Activated CD8-positive, alpha-beta memory T cell treated with anti-CD3 and anti-CD28 coated beads, Interleukin-2, amount 10 ng/mL, durations not matched to agents 7 days and 5 days (primary cell): ENCODE measurements at places on chromosomes 6 and 20.

GRCh38 chr6:107185391-107185970, 70.2 kb upstream of the BEND3 start:
- no peak for DNase-seq

- no peak for DNase-seq
Observed at GRCh38 chr6:158038291-158039177, 56.9 kb downstream of the SYNJ2 start.

DNA sequence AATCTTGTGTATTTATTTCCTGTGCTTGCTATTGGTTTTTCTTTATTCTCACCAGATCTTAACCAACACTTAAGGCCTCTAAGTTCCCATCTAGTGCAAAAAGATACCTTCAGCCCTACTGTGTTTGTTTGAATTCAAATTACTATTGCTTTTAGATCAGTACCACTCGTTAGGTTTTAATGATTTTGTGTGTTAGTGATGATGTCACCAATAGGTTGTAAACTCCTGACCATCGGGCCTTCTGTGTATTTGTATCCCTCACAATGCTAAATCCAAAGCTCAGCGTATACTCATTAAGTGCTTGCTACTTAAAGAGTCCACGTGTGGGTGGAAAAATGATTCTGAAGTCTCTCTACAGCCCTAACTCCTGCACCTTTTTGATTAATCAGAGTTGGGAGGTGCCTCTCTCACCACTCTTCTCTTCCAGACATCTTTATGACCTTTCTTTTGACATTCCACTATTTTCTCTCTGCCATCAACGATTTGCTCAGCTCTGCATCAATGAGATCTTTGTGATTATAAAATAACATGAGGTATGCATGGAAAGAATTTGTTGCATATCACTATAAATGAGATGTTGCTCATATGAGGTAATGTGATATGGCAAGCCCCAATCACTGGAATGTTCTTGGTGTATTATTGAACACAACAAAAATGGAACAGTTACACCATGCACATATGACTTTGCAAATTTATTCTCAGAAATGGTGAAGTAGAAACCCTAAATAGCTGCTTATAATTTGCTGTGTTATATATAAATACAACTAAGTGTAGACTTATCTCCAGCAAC, 55.1 kb upstream of the LAMA2 start:
- DNase-seq = no peak

- no peak for DNase-seq
Observed at GRCh38 chr6:36025932-36026327, 1.5 kb upstream of the SLC26A8 start.

DNA sequence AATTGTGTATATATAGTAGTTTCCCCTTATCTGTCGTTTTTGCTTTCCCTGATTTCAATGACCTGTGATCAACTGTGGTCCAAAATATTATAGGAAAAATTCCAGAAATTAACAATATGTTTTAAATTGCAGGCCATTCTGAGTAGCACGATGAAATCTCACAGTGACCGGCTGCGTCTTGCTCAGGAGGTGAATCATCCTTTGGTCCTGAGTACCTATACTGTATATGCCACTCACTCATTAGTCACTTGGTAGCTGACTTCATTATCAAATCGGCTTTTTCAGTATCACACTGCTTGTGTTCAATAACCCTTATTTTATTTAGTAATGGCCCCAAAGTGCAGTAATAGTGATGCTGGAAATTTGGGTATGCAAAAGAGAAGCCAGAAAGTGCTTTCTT, 728.3 kb upstream of the EYS start:
- no peak for DNase-seq

GRCh38 chr6:36599791-36600209, 5.6 kb downstream of the SRSF3 start:
- DNase-seq = peak; percentile 87

DNA sequence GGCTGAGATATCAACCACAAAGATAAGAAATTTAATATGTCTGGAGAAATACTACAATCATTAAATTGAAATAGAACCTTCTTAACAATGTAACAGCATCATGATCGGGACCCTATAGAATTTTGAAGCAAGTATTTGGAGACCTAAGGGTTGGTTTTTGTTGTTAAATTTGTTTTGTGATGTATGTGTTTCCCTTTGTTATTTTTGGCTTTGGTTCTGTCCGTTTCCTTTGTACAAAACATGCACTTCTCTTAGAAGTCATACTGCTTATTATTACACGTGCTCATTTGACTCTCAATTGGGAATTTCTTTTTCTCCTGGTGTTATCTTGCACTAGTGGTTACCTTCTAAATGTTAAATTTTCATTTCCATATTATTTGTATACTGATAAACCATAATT, 4.0 kb upstream of the PLN start:
- DNase-seq = no peak

DNA sequence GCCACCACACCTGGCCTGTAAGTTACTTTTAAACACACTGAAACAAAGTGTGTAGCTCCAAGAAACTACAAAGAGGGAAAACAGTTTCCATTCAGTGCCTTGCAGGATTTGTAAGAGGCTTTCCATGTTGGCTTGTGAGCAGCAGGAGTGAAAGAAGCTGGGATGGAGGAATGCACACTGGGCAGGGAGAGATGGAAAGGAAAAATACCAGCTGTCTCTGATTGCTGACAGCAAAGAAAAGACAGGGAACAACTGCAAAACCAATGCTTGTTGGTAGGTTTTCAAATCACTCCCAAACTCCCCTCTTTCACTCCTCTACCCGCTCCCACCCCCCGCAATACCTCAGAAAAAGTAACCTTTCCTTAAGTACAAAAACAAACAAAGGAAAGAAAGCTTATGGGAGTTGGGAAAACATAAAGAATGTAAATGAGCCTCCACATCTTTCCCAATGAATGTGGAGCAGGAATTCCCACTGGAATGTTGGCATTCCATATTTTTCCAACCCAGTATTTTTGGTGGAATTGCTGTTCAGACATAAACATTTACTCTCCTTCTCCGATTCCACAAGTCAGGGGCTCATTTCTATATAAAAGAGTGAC, 166.1 kb downstream of the THBS2 start:
- DNase-seq = no peak

DNA sequence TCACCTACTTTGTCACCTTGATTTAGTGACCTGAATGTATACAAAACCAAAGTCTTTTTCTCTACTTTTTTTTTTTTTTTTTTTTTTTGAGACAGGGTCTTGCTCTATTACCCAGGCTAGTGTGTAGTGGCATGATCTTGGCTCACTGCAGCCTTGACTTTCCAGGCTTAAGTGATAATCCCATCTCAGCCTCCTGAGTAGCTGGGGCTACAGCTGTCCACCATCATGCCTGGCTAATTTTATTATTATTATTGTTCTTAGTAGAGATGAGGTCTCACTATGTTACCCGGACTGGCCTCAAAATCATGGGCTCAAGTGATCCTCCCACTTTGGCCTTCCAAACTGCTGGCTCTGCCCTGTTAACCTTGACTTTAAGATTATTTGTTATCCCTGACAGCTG, 37.5 kb downstream of the CRISP2 start:
- DNase-seq = no peak

DNA sequence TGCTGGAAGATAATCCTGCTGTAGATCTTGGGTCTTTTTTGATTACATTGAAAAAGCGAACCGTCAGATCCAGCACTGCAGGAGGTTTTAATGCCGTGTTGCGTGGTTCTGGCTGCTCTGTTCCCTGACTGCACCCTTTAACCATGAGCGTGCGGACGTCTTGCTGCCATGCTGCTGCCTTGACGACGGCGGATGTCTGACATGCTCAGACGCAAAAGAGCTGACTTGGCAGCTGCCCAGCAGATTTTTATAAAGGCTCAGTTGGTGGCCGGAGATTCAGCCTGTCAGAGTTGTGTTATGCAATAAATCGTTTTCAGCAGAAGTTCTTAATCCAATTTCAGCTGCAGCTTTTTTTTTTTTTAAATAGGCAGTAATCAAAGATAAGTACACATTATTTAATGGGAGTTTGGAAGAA, 119.4 kb downstream of the JARID2 start:
- no peak for DNase-seq

GRCh38 chr6:118696271-118696670, 44.9 kb upstream of the CEP85L start:
- DNase-seq = no peak

GRCh38 chr6:42091718-42092023, 41.3 kb downstream of the TAF8 start:
- DNase-seq = no peak

- no peak for DNase-seq
Observed at GRCh38 chr20:2207770-2208097, 88.1 kb upstream of the TGM3 start.

DNA sequence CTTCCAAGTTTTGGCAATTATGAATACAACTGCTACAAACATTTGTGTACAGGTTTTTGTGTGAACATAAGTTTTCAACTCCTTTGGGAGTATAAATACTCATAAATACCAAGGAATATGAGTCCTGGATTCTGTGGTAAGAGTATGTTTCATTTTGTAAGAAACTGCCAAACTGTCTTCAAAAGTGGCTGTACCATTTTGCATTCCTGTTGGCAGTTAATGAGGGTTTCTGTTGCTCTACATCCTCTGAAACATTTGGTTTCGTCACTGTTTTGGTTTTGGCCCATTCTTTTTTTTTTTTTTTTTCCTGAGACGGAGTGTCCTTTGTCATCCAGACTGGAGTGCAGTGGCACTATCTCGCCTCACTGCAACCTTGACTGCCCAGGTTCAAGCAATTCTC, 8.5 kb downstream of the AP5S1 start:
- no peak for DNase-seq

GRCh38 chr20:44460795-44461141, 14.9 kb upstream of the TTPAL start:
- no peak for DNase-seq

- DNase-seq = no peak
Observed at GRCh38 chr6:1560281-1561058, 49.2 kb upstream of the FOXC1 start.

GRCh38 chr6:159229651-159230051, 60.5 kb downstream of the FNDC1 start:
- DNase-seq = no peak

GRCh38 chr6:56246881-56247653, at the start of gene COL21A1:
Gene COL21A1, minus strand, starts transcription at chr6:56247580. Its CDS starts 64,962 bp downstream, at chr6:56182618.
- DNase-seq = no peak

DNA sequence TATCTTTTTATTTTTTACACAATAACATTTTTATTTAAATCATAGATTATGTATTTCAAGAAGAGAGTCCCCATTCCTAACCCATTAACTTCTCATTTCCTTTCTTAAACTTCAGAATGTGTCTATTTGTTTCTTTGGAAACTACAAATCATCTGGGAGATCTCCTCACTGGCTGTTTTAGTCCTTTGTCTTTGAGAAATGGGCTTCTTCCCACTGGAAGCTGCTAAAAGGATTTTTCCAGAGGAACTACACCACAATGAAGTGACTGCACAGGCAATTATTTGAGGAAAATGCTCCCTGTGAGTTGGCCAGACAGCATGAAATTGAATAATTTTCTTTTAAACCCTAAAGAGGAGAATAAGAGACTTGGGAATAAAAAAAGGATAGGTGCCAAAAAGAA, 119.1 kb downstream of the TENT5A start:
- no peak for DNase-seq

DNA sequence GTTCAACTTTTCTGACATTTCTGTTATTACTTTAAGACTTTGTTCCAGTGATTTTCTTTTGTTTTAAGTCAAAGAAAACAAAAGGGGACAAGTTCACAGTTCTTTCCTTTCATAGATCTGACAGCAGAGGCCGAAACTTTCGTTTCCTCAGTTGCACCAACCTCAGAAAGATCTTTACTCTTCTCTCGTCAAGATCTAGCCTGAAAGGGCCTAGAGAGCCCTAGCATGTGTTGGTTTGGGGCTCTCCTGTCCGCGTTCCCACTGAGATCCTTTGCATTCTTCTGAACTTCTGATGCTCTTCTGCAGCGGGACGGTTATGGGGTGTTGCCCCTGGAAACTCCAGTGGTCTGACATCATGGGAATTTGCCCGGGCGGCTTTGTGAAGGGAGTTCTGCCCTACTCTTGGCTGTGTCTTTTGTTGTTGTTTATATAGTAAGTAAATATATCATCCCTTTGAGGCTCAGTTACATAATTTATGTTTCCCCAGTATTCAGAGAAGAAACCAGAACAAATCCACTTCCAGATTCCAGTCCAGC, 129.1 kb downstream of the SASH1 start:
- DNase-seq = no peak

DNA sequence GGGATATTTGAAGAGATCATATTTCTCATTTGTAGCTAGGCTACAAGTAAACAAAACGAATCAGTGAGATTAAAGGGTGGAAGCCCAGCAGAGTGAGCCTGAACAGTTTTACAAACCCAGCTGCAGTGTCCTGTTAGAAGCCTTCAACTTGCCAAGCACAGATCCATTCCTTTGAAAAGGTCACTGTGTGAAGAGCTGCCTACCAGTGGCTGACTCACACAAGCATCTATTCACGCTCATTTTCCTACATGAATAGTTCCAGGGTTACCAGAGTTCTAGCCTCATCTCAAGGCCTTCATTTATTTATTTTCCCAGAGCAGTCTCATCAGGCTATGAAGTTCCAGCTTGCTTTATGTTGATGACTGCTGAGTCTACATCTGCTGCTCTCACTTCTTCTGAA, 25.7 kb upstream of the MLIP start:
- no peak for DNase-seq

DNA sequence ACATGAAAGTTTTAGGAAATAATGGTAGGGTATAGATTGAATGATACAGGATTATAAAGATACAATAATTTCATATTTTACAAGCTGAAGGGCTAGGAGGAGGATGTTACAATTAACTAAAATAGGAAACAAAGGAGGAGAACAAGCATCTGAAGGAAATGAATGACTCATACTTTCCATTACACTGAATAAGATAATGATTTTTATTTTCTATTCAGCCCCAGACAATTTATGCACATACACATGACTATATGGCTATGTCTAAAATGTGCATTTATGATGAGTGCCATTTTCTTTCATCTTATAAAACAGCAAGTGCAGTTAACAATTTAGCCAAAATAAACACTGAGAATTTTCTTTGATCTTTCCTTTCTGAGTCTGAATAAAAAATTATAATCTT, 994.6 kb upstream of the ADGRB3 start:
- DNase-seq = no peak

DNA sequence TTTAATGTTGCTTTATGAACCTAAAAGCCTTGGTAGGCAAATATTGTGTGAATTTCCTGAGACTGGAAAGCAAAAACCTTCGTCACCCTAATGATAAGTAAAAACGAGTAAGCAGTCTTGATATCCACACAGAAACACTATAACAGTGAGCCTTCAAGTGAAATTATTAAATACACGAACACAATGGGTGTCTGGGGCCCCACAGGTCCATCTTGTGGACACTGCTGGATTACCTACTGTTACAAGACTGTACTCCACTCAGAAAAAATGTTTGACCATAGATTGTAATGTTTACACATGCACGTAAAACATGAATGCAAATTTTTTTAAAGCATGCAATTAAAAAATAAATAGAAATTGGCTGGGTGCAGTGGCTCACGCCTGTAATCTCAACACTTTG, 466.9 kb downstream of the CD83 start:
- DNase-seq = no peak

- no peak for DNase-seq
Observed at GRCh38 chr6:68633972-68634725, 933 bp upstream of the ADGRB3 start.

- DNase-seq = no peak
Observed at GRCh38 chr20:61605862-61606557, 353.9 kb downstream of the CDH4 start.
